Activated CD4-positive, alpha-beta T cell treated with anti-CD3 and anti-CD28 coated beads, Interleukin-2, amount 50 U/mL, for 16 hours (primary cell): ENCODE measurements at places on chromosomes 4 and X.

DNA sequence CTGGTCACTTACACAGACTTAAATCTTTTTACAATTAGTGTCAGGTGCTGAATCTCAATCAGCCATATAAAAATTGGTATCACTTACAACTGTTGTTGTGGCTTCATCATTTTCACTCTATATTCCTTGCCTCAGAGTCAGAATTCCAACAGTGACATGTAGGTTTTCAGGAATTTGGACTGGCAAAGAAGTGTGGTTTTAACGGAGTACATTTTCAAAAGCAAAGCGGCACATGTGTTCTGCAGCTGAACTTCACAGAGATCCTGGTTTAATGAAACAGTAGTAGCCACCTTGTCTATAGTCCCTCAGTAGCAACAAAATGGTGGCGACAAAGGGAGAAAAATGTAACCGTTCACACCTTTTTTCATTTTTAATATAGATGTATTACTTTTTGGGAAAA, 486.6 kb downstream of the FAT4 start:
- no peak for DNase-seq

DNA sequence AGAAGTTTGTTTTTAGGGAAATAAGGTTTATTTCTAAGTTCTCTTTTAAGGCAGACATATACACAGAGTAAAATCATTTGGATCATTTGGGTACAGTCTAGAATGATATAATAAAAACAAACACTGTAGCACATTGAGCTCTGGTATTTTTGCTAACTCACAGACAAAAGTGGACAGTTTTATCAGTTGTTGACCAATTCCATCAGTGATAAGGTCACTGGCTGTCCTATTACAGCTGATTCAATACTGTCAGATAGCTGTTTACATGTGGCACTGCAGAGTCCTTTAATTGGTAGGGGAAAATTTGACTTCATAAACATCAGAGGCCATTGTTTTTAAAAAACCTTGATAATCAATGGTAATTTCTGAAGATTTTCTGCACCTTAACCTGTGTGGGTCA, 3.5 kb downstream of the IBSP start:
- no peak for DNase-seq

DNA sequence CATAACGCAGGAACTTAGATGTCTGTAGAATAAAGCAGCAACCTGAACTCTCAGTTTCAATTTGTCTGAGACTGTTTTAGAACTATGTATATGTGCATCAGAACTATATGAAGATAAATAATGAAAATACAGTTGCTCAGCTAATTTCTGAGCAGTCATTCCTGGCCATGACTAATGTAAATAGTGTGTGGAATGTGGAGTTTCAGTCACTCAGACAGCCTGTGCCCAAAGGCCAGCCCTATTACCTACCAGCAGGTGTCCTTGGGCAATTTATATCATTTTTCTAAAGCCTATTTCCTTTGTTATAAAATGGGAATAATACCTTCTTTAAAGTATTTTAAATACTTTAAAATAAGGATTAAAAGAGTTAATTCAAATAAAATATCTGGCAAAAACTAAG, 56.0 kb upstream of the RELL1 start:
- no peak for DNase-seq

DNA sequence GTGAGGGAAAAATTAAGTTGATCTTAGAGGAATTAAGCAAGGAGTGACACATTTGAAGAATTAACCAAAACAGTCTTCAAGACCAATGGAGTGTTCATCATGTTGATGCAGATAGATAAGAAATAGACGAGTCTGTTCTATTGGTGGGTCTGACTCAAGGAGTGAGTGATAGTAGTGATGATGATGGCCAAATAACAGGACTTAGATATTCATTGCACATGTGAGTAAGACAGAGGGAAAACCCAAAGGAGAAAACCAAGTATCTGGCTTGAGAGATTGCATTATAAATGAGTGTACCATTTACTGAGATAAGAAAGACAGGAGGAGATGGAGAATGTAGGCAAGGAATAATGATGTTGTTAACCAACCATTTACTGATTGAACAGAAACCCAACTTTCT, 321.3 kb downstream of the ADGRL3 start:
- DNase-seq, result no peak

- no peak for DNase-seq
These were observed 19.6 kb downstream of the CCNG2 start for GRCh38 chr4:77176640-77177039.

DNA sequence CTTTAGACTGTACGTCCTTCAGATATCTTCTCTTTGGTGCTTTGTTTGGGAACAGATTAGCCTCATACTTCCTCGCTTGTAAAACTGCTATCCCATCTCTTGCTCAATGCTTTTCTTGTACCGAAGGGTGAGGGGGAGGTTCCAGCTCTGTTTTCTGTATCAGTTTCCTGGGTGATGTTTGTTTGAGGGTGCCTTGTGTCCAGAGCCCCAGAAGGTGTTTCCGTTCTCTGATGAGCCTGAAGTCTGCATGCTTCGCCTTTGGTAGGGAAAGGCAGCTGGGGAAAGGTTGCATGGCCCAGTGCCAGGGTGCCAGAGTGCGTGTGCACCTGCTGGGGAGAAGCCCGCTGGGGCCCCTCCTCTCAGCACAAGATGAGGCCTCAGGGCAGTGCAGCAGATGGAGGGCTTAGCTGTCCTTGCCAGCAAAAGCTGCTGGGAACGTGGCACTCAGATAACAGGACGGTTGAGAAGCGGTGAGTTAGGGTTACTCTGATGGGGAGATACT, 73.7 kb downstream of the TBL1X start:
- DNase-seq, result no peak
